ENCODE measurements at places on chromosomes 5 and 9.
A peak's percentile ranks its signal among the peaks of the same experiment; 100 is the strongest.

- no peak for DNase-seq
Observed at GRCh38 chr9:126623314-126623666, 9.6 kb downstream of the LMX1B start.

DNA sequence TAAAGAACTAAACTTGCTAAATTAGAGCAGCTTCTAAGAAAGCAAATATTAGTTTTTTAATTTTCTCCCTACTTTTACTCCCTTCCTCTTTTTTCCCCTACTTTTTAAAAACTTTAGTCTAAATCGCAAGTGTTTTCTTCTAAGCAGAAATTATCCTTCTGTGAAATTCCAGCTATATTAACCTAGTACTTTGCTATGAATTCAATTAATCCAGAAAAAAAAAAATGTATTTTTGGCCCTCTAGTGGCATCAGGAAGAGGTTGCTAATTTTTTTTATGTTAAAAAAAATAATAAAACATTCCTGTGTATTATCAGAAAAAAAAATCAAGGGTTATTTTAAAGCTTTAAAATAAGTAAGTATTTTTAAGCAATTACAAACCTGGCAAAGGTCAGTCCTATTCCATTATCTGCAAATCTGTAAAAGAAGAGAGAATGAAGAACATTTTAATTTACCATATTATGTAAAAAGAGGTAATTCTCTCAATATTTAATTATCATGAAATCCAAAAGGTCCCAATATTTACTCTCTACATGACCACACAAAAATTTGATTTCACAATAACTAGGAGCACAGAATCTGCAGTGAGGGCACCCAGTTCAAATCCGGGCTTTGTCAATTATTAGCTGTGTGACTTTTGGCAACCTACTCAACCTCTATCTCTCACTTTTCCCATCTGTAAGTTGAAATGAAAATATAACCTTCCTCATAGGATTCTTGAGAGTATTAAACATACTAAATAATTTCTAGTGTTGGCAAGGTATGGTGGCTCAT is 52.0 kb downstream of the CEMIP2 start:
- no peak for DNase-seq

- DNase-seq = no peak
Observed at GRCh38 chr9:126367616-126368015, 41.0 kb downstream of the MVB12B start.

GRCh38 chr9:99762470-99762869 is 59.2 kb upstream of the NR4A3 start:
- no peak for DNase-seq

GRCh38 chr9:34954225-34954624 is 3.9 kb upstream of the PHF24 start:
- DNase-seq = no peak

- DNase-seq = no peak
Observed at GRCh38 chr5:114858665-114859437, 310.9 kb downstream of the TRIM36 start.

GRCh38 chr5:139121120-139121519 is 77.0 kb downstream of the SIL1 start:
- no peak for DNase-seq

DNA sequence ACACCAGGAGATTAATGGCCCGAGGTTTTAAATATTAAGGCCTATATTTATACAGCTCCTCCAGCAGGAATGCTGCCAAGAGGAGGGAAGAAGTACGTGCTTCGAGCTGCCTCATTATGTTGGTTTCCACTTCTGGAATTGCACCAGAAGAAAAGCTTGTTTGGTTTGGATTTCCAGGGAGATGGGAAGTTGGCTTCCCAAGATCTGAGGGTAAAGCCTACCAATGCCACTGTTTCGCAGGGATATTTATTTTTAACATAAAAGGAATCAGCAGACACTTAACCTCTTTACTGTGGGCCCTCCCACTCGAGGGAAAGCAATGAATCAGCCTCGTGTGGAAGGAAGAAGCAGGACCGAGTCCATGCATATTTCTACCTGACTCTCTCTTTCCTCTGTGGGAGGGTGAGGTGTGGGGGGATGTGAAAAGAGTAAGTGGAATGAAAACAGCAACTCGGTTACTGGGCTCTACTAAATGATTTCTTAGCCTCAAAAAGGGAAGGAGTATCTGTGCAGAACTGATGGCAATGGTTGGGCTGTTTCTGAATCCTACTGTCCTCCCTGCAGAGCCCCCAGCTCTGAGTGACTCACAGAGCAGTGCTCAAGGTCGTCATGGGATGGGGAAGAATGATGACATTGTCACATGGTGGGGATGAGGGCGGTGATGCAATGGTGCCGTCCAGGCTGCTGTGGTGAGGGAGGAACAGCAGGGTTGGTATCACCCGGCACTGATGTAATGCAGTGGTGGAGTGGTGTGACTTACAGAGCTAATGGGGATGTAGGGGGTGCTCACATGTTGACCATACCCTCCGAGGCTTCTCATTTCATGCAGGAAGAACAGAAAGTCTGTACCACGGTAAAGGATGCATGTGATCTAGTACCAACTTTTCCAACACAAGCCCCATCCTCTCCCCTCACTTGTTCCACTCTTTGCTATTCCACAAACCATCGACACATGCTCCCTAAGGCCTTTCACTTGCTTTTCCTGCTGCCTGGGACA is 215.0 kb upstream of the PANK3 start:
- no peak for DNase-seq

GRCh38 chr5:137316346-137316736 is 182.8 kb downstream of the SPOCK1 start:
- no peak for DNase-seq

- DNase-seq = no peak
Observed at GRCh38 chr9:18331310-18331684, 142.7 kb upstream of the ADAMTSL1 start.

- no peak for DNase-seq
Observed at GRCh38 chr5:157214861-157215513, 34.3 kb downstream of the ITK start.

- no peak for DNase-seq
Observed at GRCh38 chr9:78821126-78821822, 524.3 kb downstream of the PSAT1 start.

DNA sequence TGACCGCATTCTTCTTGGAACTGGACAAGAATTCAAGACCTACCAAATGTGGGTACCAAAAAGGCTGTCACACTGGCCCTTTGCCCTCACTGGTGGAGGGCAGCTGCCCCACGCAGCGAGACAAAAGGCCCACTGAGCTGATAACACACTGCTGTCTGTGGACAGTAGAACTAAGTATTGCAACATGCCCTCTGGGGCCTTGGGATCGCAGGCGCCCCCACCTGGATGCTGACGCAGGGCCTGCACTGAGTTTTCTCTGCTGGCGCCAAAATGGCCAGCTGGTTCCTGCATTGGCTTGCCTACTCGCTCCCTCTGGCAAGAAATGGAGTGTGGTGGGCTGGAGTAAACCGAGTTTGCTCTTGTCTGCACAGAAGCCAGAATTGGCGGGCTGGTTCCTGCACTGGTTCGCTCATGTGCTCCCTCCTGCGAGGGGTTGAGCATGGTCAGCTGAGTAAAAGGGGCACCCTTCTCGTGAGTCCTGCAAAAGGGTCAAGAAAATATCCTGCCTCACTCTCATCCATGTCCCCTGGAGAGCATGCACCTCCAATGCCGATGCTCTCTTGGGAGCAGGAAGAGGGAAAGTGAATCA is 55.7 kb downstream of the NXNL2 start:
- no peak for DNase-seq

GRCh38 chr5:172170251-172170701 is 17.7 kb downstream of the STK10 start:
- peak; percentile 52 for DNase-seq

GRCh38 chr9:69174616-69175463 is 763 bp downstream of the TJP2 start:
- DNase-seq = no peak

DNA sequence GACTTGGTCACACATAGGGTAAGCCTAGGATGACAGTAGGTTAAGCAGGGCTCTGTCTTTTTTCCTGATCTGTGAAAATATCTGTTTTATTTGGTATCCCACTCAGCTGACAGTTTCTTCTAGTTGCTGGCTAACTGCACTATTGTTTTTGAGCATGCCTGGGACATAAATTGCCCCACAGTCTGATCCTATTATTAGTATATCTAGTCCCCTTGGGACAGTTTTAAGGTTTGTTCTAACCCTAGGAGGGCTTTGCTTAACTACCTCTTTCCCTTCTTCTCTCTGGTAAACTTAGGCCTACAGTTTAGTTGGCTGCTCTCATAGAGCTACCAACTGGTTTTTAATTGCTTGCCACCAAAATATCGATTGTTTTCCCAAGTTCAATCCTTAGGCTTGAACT is 446.6 kb downstream of the ARHGEF28 start:
- no peak for DNase-seq

GRCh38 chr5:169546346-169546745 is 37.2 kb upstream of the SPDL1 start:
- DNase-seq = no peak

DNA sequence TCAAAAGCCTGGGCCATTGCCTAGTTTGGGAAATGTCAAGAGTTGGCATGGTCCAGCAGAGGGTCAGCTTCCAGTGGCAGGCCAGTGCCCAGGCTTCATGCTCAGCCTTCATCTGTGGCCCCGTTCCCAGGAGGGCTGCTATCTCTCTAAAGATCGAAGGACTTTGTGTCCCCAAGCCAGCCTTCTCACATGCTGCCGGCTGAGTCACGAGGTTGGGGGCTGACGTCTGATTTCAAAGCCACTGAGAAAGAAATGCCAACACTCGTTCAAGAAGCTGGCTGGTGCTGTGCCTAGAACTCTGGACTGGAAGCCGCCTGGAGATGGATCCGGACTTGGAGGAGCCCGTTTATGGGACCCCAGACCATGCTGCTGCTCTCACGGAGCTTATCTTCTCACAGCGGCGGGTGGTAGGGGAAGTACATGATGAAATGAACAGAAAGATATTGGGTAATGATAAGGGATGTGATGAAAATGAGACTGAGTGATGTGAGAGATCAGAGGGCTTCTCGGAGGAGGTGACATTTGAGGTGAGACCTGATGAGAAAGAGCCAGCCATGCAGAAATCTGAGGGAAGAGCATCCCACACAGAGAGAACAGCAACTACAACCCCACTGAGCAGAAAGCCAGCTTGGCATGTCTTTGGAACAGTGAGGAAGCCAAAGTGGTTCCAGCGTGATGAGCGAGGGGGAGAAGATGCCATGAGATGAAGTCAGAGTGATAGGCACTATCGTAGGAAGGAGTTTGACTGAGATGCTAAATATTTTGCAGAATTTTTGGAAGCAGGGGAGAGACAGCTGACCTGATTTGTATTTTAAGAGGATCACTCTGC is 54.9 kb upstream of the BOD1 start:
- peak; percentile 64 for DNase-seq

DNA sequence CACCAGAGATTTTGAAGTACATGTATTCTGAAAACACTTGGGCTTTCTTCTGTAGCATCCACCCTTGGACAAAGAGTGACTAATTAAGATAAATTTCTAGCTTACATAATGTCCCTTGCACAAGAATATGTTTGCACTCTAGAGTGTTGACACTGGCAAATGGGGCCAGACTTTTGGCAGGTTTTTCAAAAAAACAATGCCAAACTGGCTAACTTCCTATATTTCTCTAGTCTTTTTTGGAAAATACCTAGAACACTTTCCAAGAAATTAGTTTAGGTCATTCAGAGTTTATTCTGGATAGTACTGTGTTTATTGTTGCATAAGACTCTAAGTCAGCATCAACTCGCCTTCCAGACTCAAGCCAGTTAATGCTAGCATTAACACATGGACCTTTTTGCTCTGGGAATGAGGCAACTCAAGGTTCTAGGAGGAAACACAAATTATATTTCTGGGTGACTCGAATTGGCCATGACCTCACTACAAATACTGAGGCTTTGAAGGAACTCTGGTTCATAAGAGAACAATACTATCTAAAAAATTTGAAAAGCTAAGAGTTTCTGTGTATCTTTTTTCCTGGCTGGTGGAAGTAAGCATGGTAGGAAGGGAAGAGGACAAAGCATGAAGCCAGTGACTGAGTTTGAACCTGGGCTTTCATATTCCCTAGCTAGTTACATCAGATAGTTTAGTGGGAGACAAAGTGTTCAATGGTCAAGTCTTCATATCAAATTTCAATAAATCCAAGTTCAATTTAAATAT is 101.6 kb downstream of the NREP start:
- no peak for DNase-seq

GRCh38 chr9:89781838-89782540 is 177.2 kb downstream of the GADD45G start:
- no peak for DNase-seq

DNA sequence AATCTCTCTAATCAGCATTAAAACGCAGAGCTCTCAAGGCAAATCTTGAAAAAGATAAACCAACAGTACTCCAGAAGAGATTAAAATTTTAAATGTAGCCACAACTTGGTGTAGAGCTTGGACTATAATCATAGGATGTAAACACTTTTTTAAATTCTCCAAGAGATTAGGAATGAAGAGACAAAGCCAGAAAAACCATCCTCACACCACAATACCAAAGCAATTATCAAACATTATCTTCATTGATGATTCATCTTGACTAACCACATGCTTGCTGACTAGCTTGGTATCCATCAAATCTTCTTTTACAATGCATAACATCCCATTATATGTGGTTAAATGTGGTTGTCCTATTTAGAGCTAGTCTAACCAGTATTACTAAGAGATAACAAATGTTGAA is 815.1 kb downstream of the TLE1 start:
- no peak for DNase-seq

DNA sequence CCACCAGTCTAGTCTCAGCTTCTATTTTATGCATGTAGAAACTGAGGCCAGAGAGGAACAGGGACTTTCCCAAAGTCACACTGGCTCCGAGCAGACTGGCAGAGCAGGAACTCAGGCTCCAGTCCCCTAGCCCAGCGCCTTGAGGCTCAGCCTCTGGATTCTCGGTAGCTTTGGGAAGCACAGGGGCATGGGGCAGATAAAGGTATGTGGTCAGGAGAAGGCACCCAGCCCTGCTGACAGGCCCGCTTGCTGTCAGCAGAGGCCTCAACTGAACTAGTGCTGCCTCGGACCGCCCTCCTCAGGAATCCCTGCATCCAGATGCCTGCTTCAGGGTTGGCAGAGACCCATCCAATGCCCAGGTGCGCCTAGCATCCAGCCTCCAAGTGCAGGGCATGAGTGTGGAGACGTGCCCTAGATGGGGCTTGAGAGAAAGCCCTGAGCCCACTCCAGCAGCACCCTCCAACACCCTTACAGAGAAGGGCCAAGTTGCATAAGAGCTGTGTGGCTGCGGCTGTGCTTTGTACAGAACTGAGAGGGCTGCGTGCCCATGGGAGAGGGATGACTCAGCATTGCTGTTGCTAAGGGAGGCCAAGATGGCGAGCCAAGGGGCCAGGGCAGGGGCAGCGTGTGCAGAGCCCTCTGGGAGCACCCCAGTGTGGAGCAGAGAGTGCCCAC is 168.6 kb downstream of the MACROH2A1 start:
- peak; percentile 81 for DNase-seq

DNA sequence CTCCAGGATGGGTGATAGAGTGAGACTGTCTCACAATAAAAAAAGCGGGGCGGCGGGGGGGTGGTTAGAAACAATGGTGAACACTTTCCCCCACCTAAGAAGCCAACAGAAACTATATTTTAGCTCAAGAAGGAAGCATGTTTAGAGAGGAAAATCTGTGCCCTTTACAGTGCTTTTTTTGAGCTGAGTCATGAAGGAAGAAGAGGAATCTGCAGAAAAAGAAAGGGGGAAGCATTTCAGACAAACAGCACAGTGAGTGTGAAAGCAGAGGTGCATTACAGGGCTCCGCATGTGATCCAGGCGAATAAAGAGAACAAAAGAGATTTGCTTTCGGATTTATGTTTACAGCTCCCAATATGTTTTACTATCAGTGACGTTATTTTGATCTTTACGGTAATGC is 1504.6 kb upstream of the WWC1 start:
- no peak for DNase-seq

- no peak for DNase-seq
Observed at GRCh38 chr5:75337366-75338021, 474 bp downstream of the HMGCR start.

- no peak for DNase-seq
Observed at GRCh38 chr5:115594128-115595047, 7.9 kb downstream of the TICAM2 start.
